NCI-H69 (cell line): ENCODE measurements at places on chromosomes 5 and 9.

DNA sequence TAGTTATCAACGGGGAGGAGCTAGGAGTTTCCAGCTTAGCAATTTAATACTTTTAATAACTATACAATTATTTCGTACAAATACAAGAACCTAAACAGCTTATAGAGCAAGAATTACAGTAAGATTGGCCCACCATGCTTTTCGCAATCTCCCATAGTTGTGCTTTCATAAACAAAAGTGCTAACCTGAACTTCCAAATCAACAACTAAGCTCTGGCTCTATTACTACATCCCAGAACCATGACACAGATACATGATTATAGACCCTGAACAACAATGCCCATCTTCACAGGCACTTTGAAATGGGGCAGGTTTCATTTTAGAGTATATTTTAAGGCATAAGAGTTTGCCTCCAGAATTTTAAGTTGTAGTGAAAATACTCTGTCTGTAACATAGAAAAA is 203.5 kb downstream of the DMRTA1 start:
- DNase-seq: no peak

GRCh38 chr9:134600836-134601638 is 40.6 kb upstream of the COL5A1 start:
- no peak for DNase-seq

DNA sequence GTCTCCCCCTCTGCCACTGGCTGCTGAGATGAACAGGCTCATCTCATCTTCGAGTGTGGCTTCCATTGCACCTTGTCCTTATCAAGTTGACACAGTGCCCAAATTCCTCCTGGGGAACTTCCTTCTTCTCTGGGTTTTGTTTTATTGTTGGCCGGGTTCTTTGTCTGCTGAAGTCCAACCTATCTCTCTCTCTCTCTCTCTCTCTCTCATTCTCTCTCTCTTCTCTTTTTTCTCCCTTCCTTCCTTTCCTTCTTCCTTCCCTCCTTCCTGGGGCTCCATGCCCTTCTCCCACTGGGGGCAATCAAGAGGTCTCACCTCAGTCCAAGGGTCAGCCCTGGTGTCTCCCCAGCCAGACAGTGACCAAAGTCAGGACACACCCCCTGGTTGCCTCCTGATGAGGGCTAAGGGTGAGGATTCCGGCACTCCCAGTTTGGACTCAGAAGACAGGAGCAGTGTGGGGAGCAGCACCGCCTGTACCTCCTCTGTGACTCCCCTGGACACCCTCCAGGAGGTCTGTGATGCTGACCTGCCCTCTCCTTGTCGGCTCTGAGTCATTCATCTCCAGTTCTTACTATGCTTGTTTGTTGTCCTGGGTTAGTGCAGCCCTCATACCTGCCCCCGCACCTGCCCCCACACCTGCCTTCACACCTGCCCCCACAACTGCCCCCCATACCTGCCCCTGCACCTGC is 30.7 kb downstream of the KCNT1 start:
- no peak for DNase-seq

- no peak for DNase-seq
Measured at GRCh38 chr9:110916403-110916802, 121.9 kb downstream of the LPAR1 start.

- no peak for DNase-seq
Measured at GRCh38 chr9:37100327-37100726, 20.0 kb upstream of the ZCCHC7 start.

- peak; percentile 60 for DNase-seq
Measured at GRCh38 chr5:14557203-14557770, 24.3 kb upstream of the OTULINL start.

- no peak for DNase-seq
Measured at GRCh38 chr9:115775659-115776058, 377.9 kb upstream of the PAPPA start.

- DNase-seq: no peak
Measured at GRCh38 chr9:22175972-22176545, 167.0 kb upstream of the CDKN2B start.

- DNase-seq: no peak
Measured at GRCh38 chr5:19918780-19919179, 69.2 kb downstream of the CDH18 start.

DNA sequence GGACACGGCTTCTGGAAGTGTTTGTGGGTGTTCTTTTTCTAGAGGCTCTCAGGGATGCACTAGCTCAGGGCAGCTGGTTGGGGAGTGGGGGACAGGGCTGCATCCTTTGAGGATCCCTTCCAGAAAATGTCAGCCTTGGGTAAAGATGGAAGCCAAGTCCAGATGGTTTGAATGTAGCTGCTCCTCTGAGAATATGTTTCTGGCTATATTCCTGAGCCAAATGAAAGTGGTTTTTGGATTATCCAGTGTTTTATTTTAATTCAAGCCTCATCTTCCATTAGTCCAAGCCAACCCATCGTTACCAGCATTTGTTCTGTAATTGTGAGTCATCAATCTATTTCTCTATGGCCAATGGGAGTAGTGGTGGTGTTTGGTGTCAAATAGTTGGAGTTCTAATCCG is 70.4 kb downstream of the SPRY4 start:
- no peak for DNase-seq

DNA sequence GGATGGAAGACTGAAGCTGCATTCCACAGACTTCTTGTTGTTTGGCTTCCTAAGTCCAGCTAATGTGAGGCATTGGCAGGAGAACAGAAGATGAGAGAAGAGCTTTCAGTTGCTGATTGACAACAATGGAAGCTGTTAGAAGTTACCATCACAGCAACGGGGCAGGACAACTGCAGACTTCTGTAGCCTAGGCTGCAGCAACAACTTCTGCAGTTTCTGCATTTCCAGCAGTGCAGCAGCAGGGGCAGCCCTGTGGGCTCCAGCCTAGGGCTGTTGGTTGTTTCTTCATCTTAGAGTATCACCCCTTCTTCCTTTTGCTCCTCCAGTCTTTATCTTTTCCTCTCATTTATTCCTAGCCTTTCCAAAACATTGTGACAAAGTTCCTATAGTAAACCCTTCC is 528.8 kb upstream of the PTGER4 start:
- no peak for DNase-seq

DNA sequence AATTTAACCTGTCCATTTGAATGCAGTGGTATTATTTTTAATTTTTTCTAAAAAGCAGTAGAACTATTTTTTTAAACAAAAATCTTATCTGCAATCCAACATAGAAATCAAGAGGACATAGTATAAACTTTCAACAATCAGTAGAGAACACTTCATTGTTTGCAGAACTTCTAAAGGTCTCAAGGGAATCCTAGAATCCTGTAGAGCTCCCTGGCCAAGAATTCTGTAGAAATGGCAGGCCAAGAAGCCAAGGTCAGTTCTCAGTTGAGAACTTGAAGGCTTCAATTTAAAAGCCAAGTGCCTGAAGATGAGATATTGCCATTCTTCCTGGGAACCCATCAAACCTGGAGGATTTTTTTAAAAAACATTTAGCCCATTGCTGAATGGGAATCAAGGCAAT is 199.2 kb upstream of the KLF4 start:
- no peak for DNase-seq

DNA sequence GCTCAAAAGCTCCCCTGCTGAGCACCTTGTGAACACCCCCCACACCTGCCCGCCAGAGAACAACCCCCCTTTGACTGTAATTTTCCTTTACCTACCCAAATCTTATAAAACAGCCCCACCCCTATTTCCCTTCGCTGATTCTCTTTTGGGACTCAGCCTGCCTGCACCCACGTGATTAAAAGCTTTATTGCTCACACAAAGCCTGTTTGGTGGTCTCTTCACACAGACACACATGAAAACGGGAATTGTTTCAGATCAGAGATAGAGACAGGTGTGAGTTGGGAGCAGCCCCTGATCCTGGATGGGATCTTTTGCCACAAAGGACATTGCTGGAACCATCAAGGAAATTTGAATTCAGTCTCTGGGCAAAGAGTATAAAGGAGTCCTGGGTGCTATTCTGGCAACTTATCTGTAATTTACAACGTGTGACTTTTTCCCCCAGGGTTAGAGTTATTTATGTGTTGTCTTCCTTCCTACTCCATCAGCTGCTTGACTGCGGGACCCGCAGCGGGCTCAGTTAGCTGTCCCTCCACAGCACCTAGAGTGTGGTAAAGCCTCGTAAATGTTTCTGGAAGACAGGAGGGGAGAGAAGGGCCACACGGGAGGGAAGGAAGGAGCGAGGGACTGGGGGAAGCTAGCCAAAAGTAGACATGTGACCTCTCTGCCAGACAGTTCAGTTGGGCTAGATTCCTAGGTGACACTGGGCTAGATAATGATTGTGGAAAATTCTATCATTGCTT is 437.0 kb downstream of the ZNF608 start:
- DNase-seq: no peak

DNA sequence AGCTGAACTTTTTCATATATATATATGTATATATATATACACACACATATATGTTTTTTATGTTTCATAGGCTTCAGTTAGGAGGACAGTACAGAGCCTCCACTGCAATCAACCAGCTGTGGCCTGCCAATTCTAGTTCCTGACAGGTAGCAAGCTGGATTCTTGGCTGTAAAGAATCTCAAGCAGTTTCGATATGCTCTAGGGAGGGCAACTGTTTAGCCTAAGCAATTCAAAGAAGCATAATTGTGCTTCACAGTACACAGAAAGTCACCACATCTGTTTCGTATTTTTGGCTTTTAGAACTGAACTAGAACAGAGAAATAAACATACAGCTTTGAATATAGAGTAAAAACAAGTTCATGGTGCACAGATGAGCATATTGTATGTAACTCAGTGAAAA is 152.4 kb upstream of the ARRDC3 start:
- DNase-seq: no peak

GRCh38 chr5:111227801-111228200 is 3.6 kb downstream of the CAMK4 start:
- DNase-seq: peak; percentile 81

DNA sequence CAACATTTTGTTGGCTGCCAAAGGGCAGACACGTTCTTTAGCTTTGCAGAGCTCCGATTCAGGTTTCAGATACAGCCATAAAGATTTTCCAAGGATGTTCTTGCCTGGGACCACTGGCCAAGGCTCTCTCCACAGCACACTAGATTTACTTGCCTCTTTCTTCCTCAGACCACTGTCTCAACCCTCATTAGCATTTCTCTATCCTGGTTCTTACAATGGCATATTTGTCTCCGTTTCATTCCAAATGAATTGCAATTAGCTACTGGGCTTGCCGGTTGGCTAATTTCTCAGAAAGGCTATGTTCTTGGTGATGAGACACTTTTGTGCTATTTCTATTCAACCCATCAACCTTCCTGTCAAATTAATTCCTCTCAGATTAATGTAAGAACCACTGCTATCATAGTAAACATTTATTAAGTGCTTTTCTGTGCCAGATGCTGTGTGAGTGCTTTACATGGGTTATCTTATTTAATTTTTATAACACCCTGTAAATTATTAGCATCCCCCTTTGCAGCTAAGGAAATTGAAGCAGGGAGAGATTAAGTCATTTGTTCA is 118.4 kb upstream of the NR3C1 start:
- no peak for DNase-seq

GRCh38 chr5:113162770-113163169 is 186.2 kb downstream of the DCP2 start:
- DNase-seq: peak; percentile 87

GRCh38 chr5:140391312-140391711 is 10.3 kb upstream of the ANKHD1 start:
- DNase-seq: no peak

- peak; percentile 6 for DNase-seq
Measured at GRCh38 chr9:115923903-115924668, 229.5 kb upstream of the PAPPA start.

DNA sequence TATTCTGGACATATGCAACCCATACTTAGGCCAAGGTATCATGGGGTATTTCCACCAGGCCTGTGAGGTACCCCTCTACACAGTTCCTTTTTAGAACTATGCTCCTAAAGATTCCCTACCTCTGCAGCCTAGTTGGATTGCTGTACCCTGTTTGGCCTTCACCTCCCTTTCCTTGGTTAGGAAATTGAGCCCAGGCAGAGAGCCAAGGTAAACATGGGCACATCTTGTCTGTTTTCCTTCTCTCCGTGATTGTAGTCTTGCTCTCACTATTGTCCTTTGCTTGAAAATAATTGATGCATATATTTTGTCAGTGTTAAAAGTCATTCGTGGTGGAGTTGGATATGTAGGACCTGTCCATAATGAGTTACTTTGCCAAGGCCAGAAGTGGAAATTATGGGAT is 26.7 kb downstream of the BDP1 start:
- peak; percentile 94 for DNase-seq

DNA sequence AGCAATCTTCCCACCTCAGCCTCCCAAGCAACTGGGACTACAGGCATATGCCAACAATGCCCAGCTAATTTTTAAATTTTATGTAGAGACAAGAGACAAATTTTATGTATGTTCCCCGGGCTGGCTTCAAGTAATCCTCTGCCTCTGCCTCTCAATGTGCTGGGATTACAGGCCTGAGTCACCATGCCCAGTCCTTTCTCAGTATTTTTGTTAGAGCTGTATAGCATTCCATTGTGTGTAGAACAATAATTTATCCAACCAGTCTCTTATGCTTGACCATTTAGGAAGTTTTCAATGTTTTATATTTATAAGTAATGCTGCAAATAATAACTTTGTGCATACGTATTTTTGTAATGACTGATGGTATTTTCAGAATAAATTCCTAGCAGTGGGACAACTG is 38.9 kb upstream of the CTXN3 start:
- DNase-seq: no peak

DNA sequence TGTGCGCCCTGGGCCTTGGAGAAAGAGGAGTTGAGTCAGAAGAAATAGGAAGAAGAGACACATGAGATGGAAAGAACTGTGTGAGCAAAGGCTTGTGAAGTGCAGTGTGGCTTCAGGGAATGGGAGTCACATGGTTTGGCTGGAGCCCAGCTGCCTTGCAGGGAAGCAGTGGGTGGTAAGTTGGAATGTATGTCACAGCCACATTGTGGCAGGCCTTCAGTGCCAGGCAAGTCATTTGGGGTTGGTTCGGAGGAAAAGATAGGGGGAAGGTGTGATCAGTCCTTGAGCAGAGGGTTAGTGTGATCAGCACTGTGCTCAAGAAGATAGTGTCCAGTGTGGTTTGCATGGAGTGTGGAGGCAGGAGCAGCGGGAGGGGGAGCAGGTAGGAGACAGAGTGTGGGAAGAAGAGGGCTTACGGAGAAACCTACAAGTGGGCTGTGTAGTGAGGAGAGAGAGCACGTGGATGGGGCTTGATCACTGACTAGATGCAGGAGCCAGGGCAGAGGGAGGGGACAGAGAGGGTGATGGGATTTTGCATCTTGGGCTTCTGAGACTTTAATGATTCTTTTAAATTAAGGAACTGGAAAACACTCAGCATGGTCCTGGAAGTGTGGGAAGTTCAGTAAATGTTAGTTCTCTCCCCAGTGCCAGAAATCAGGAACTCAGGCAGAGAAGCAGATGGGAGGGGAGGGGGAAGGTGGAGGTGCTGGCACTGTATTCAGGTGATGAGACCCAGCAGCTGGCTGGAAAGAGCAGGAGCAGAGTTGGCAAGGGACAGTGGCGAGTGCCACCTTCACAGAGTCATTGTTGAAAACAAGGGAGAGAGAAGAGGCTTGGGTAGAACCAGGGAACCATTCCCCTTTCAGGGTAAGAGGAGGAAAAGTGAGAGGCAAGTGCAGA is 46.6 kb downstream of the ARHGAP26 start:
- DNase-seq: peak; percentile 76

- no peak for DNase-seq
Measured at GRCh38 chr5:10762776-10763500, 1.9 kb upstream of the DAP start.
